HS-5 (cell line): ENCODE measurements at places on chromosomes 1 and 21.

GRCh38 chr1:114755006-114755931, 2.5 kb downstream of the CSDE1 start:
- no peak for DNase-seq

DNA sequence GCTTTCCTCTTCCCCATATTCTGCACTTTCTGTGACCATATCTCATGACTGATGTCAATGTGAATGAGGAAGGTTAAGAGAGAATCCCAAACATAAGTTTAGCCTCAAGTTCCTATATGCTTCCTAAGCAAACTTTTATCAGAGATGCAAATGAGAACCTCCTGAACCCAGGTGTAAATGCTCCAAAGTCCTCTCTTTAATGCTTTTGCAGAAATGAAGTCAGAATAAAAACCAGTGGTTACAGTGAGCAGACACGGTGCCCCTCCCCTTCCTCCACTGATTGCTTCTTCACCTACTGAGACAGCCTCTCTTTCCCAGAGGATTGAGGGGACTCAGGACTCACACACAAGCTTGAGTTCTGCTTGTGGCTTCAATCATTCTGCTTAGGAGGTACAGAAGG, 11.6 kb upstream of the PIGC start:
- DNase-seq = no peak

DNA sequence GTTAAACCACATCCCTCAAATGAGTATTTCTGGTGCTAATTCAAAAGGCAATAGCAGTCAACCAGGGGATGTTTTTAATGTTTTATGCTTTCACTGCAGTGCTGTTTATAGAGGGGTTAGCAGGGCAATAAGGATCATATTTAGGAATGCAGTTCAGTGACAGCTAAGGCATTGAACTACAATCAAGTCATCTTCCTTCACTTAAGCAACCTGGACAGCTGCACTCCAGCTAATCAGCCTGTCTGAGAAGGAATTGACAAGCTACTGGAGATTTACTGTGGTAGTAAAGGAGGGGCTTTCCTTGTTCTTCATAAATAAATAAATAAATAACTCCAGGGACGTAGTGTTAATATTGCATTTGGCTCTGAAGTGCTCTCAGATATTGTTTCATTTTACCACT, 93.9 kb downstream of the DAB1 start:
- DNase-seq = no peak

GRCh38 chr1:115922801-115923200, 53.5 kb upstream of the SLC22A15 start:
- no peak for DNase-seq

DNA sequence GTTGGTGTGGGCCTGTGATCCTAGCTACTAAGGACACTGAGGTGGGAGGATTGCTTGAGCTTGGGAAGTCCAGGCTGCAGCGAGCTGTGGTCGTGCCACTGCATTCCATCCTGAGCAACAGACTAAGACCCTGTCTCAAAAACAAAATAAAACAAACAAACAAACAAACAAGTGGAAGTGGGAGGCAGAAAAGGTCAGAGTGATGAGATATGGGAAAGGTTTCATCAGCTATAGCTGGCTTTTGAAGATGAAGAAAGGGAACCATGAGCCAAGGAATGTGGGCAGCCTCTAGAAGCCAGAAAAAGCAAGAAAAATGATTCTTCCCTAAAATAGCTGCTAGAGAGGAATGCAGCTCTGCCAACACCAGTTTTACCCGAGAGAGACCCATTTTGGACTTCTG, 10.6 kb upstream of the NUCKS1 start:
- DNase-seq = no peak

DNA sequence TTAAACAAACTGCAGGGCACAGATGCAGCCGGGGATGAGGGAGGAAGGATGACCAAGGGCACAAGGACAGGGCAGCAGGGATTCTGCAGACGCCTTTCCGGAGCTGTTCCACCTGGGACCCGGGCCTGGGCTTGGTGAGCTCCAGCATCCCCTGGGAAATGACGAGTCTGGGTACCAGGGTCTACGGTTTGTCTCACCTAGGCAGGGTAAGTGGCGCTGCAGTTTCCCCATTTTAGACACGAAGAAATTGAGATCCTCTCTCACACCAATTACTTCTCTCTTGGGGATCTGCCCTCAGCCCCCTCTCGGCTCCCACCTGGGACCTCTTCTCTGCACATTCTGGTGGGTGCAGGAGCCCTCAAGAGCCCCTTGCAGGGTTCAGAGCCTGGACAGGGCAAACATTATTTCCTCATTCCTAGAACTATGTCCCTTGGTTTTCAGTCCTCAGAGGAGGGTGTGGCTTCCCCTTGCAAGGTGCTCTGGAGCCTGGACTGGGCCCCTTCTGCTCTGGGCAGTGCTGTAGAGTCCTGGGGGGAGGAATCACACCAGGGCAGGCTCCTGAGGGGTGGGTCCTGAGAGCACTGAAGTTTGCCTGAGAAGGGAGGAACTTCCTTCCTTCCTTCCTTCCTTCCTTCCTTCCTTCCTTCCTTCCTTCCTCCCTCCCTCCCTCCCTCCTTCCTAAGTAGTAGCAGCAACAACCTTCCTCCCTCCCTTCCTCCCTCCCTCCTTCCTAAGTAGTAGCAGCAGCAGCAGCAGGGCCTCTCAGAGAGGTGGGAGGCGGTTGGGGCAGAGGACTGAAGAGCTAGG, 16.0 kb downstream of the RAP1GAP start:
- DNase-seq = no peak

DNA sequence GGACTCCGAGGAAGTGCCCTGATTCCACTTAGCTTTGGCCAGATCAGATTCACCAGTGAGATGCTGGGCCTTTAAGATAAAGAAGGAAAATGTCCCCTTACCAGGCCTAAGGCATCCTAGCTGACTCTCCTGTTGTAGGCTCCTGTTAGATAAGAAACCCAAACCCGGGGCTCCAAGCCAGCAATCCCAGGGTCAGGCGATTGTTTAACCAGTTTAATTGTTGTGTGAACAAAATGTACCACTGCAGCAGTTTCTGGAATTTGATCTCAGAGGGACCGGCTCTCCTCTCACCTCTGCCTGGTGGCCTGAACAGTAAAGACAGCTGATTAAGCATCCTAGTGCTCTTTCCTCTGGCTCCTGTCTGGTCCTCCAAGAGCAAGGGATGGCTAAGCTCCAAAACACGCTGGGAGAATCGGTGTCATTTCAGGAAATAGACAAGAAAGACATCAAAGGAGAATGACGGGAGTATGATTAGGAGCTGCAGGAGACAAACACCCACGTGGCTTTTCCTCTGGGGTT, 9.3 kb upstream of the KLHDC8A start:
- DNase-seq = no peak

DNA sequence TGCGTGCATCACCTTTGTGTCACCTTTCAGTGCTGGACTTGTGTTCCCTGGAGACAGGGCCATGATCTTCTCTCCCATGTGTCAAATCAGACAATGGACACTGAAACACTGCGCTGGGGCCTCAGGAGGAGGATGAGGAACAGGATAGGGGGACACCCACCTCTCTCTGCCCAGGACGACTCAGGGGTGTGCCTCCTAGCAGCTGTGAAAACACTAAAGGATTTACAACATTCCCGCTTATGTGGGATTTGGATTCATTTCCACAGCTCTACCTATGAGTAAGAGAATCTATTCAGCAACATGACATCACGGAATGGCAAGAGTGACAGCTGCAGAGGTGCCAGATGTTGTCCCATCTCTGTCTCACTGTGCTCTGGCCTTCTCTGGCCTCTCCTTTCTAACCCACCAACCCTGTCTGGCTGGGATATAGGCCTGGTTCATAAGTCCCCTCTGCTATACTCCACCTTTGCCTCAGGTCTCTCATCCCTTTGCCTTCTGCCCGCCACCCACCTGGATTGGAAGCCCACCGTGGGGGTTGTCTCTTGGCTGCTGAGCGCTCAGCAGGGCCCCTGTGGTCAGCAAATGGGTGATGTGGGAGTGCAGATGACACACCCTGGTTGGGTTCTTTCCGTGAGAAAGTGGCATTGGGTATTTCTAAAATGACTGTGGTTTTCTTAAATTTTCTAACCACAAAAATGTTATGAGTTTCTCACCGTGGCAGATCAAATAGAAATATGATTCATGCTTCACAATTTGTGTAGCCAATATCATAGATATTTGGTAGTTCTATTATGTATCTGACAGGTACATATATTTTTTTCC, 47.1 kb upstream of the TLR5 start:
- peak; percentile 60 for DNase-seq

GRCh38 chr1:167631936-167632614, 2.0 kb downstream of the RCSD1 start:
- no peak for DNase-seq

DNA sequence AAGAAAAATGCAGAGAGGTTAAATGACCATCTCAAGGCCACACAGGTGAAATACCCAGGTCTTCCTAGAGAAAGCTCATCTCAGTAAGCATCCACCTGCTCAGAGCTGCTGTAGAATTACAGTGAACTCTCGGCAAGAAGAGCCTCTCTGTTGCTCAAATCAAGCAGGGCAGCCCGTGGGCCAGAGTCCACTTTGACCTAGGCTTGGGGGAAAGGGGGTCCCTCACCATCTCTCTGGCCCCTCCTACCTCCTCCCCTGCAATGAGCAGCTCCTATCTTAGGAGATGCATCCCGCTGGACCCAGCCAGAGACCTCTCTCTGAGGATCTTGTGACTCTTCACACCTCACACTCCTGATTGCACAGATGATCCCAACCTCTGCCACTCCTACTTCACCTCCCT, 364.7 kb downstream of the PTPRU start:
- no peak for DNase-seq

DNA sequence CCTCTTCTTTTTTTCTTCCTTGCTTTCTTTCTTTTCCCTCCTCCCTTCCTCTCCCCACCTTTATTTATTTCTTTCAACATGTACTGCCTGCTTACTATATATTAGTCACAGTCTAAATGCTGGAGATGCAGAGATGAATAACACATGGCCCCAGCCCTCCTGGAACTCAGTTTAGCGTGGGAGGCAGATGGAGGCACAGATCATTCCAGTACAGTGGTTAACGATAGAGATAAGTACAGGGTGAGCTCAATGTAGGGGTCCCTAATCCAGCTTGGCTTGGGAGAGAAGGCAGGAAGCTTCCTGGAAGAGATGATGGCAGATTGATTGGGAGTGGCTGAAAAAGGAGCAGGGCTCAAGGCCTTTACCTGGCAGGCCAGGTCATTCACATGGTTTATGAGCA, 55.6 kb upstream of the PPP2R5A start:
- no peak for DNase-seq

GRCh38 chr1:211654838-211655787, 20.3 kb downstream of the NEK2 start:
- no peak for DNase-seq

GRCh38 chr1:61004262-61005003, 77.9 kb upstream of the NFIA start:
- DNase-seq = no peak

GRCh38 chr1:101261623-101262022, 24.8 kb downstream of the S1PR1 start:
- DNase-seq = no peak

DNA sequence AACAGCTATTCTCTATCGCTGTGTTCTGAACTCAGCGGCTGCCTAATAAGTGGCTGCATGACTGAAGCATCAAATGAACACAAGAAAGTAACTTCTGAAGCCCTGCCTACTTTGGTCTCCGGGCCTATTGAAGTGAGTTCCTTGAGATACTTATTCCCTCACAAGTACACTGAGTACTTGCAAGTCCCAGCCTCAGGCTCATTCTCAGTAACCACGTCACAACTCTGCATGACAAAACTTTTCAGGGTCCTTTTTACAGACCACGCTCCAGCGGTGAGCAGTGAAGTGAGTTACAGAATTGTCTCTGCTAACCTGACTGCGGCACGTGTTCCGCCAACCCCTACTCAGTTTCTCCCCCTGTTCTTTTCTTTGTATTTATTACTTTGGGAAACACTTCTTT, 1342.7 kb upstream of the ADGRL4 start:
- DNase-seq = no peak

DNA sequence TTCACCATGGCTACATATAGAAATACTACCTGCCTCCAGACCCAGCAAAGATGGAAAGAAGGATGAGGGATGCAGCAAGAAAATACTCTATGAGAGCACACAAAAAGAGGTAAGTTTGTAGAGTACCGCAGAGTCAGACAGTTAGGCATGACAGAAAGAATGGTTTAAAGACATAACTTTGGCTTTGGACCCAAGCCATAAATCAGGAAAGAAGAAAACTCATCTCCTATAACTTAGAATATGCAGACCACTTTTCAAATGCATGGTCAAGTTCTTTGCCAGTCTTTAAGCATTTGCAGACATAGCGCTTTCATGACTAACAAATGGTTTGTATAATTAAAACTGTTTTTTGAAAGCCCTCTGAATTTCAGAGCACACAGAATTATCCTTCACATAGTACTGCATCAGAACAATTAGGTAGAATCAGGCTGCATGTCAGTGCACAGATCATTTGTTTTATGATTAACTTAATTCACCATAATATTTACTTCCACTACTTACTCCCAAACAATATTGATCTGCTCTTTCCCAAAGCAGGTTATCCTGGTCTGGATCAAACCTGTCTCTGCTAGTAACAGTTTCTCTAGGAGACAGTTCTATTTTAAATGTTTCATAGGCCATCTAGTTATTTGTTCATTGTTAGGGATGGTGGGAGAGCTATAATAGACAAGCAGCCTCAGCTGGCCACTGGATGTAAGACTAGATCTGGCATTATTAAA, 280.7 kb upstream of the NR5A2 start:
- no peak for DNase-seq

DNA sequence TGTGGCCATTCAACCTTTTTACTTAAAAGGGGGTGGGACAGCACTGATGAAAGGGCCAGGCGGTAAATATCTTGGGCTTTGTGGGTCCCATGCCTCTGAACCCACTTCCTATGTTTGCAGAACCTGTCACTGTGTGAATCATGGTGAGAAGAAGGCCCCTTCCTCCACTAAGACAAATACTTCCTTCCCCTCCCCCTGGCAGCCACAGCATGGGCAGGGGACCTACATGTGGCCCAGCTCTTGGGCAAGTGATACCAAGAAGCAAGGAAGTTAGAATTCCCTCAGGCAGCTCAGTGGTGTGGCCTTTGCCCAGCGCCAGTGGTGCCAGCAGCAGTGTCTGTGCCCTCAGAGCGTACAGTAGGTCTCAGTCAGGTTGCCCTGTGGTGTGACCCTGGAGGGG, 168.6 kb downstream of the TRIM33 start:
- no peak for DNase-seq

DNA sequence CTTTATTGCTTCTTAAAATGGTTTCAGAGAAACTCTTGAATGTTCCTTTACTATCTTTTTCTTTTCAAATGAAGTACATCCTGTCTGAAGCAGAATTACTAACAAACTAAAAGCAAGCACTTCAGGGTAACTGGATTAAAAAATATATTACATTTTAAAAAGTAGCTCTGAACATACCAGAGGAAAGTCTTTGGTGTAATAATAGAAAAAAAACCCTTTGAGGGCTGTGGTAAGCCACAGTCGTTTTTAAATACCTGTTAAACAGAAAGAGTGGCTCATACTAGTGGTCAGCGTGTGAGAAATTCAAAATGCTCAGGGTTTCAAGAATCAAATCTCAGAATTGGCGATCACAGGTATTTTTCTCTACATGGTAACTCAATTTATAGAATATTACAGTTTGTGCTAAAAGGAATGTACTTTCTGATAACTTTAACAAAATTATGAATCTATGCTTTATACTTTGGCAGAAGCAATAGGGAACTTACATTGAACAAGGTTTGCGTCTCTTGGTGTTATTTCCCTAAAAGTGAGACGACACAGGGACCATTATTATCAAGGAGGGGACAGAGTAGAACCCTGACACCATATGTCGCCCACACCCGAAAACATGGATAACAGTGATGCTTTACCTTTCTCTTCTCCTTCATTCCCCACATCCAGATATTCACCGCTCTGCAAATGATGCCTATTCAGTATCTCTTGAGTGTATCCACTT, 97.0 kb upstream of the DPH5 start:
- DNase-seq = no peak
